Fibroblast of villous mesenchyme (primary cell): ENCODE measurements at places on chromosomes 16 and 17. TPM values are rescaled to one million over a fixed set of nuclear protein-coding genes. Genes with fewer than 3 reads are reported as not detected.

Gene KIF19
- total RNA-seq: not detected in 2 replicates

Gene TM4SF5
- total RNA-seq: not detected in 2 replicates

Gene KRTAP17-1
- total RNA-seq: not detected in 2 replicates

Gene TAT
- under 0.01 TPM in 1 of 2 replicates, not detected in the other for total RNA-seq

Gene AKAP1
- total RNA-seq: 15.1 and 18.1 TPM in 2 replicates

Gene IRF8
- total RNA-seq: not detected in 2 replicates

GRCh38 chr16:87713451-87714229, 52.1 kb downstream of the KLHDC4 start:
- no peak for DNase-seq

DNA sequence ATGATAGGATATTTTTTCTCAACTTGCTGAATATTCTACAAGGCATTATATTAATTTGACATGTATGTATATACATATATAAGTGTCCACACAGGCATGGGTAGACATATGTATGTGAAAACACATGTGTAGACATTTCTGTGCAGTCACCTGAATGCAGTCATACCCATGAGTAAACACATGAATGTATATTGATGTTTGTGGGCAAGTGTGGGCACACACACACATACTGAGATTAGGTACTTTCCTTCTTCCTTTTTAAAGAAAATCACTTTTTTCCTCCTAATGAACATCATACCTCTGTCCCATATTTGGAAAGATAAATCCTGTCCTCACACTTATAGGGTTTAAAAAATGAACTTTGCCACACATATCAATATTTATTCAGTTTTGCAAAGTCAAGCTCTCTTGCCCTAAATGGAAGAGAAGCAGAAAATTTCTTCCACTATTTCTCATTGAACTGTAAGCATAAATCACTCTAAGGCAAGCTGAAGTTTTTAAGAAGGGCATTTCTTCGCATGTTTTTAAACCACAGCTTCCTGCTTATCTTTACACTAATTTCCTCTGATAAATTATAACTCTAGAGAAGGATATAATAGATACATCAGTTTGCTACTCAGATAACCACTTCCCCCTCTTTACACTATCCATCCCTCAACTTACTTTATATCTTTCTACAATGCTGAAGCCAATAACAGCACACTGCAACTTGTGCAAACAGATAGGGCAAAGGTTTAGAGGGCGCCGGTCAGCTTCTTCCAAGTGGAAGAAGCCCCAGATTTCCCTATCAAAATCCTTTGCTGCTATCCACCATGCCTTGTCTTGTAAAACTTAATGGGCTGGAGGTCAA, 49.6 kb upstream of the LRRC37A3 start:
- DNase-seq: peak; percentile 78

DNA sequence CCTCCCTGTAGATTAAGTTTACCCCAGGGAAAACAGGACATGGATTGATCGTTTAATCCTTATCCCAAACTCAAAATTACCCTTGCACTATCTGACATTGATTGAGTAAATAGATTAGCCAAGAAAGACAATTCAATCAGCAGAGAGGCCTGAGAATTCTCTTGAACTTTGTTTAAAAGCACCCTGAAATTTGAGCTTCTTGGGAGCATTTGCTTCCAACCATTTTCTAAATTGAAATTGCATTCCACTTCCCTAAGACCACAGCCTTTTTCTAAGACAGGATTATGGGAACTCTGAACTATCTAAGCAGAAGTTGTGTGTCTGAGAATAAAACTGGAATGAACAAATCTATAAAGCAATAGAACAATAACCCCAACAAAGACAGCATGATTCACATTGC, 76.6 kb upstream of the TNRC6A start:
- no peak for DNase-seq

DNA sequence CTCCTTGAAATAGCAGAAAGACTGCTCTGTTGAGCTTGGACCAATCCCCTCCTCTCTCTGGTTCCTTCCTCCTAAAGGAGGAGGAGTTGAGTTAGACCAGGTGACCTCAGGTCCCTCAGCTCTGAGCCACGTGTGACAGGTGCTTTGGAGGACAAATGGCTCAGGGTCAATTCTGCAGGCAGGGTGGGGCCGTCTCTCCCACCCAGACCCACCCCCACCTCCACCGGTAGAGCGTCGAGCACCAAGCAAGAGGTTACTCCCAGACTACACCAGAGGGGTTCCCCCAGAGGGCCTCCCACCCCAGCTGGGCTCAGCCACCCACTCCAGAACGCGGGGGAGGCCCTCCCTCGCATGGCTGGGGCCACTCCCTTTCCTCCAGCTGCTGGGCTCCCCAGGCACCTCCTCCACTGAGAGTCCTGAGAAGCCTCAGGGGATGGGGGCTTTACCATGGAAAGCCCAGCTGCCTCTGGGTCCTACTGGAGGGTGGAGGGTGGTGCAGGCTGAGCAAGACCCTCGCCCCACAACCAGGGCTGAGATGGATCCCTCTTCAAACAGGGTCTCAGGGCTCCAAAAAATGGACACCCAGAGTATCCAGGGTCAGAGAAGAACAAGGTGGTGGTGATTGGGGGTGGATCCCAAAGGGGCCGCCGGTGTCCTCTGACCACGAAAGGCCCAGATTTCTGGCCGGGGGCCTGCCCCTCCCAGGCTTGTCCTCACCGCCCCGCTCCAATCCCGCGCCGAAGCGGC, 7.6 kb downstream of the MYO1C start:
- peak; percentile 69 for DNase-seq

DNA sequence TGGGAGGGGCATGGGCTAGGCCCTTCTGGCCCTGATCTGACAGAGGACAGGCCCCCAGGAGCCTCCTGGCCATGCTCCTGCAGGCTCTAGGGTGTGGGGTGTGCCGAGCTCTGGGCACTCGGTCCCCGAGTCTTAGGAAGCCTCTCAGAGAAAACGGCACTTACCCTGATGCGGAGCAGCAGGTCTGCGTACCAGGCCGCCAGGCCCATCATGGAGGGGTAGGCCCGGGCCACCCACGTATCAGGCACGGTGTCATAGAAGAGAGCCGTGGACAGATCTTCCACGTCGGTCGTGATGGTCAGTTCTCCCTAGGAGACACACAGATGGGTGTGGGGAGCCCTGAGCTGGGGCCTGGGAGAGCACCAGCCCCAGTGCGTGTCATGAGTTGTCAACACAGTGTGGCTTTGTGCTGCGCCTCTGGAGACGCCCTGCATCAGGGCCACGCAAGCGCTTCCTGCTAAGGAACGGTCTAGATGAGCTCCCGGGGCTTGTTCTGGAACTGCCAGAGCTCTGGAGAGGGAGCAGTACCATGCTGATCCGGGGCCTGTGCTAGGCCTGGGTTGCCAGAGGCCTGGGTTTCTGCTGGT, 47.9 kb downstream of the PGS1 start:
- no peak for DNase-seq

- DNase-seq: no peak
Observed at GRCh38 chr16:60302676-60303075, 1568.6 kb upstream of the GOT2 start.

DNA sequence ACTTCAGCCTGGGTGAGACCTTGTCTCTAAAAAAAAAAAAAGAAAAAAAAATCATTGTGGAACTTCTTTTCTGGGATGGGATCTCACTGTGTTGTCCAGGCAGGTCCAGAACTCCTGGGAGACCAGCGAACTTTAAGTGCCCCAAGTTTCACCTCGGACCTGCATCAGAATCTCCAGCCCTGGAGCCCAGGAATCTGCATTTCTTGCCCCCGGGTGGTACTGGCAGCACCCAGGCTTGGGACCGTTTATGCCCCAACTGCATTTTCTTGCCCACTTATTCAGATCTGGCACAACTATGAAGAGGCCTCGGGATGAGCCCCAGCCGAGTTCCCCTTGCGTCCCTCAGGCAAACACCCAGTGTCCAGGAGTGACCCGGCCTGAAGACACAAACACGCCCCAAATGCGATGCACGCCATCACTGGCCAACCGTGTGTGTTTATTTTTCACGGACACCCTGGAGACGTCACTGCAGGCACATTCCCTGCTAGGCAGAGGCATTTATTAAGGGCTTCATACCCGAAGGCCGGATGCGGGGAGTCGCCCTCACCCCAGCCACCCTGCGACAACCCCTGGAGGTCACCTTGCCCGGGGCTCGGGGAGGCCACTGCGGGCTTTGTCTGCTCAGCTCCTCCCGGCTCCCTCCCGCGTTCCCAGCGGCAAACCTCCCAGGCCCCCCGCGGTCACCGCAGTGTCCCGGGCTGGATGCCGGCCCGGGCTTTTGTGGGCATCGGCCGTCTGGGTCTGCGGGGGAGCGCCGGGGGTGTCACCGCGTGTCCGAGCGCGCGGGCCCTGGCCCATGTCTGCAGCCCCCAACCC, 684 bp upstream of the SPIRE2 start:
- peak; percentile 82 for DNase-seq

GRCh38 chr17:70307430-70308225, 138.3 kb downstream of the KCNJ2 start:
- no peak for DNase-seq

- no peak for DNase-seq
Observed at GRCh38 chr17:58331815-58332777, 3.5 kb upstream of the TSPOAP1 start.

- no peak for DNase-seq
Observed at GRCh38 chr17:29148257-29148789, 31.9 kb downstream of the MYO18A start.

DNA sequence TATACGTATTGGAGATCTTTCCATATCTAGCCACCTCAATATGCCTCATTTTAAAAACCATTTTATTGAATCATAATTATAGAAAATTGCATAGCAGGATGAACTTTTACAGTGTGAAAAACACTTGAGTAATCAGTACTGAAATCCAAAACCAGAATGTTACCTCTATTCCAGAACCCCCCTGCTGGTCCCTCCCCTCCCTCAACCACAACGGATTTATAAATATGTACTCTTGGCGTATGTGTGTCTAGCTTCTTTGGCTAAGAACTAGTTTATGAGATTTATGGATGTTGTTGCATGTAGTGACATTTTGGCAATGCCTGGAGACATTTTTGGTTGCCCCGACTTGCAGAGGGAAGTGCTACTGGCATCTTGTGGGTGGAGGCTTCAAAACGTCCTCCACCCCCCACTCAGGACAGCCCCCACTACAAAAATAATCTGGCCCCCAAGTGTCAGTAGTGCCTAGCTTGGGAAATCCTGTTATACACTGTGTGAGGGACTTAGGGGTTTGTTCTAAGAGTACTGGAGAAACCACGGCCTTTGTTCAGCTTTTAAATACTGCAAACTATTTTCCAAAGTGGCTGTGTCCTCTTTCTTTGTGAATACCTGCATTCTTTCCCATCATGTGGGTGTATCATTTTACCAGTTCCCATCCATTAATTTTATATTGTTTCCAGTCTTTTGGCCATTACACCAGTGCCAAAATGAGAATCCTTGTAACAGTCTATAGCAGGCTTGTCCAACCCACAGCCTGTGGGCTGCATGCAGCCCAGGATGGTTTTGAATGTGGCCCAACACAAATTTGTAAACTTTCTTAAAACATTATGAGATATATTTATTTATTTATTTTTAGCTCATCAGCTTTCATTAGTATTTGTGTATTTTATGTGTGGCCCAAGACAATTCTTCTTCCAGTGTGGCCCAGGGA, 23.7 kb downstream of the ITPRIPL2 start:
- DNase-seq: peak; percentile 81

GRCh38 chr16:80948886-80949493, 57.7 kb downstream of the CMC2 start:
- peak; percentile 52 for DNase-seq
